Camera-type eye (tissue), 1 donor: ENCODE measurements at places on chromosomes 2 and 18. TPM values are rescaled to one million over a fixed set of nuclear protein-coding genes. Genes with fewer than 3 reads are reported as not detected.

Gene NOSTRIN
- 8.8 TPM for total RNA-seq

Gene DNER
- total RNA-seq, result 83.2 TPM

Gene ASXL3
- total RNA-seq, result 30.6 TPM

Gene ADD2
- total RNA-seq, result 64.5 TPM

Gene GALNT13
- 82.7 TPM for total RNA-seq

Gene NEUROD1
- 188 TPM for total RNA-seq

Gene TEKT4
- total RNA-seq, result 0.22 TPM

Gene ANKRD62
- not detected for total RNA-seq

Gene MOGAT1
- not detected for total RNA-seq

Gene ICA1L
- total RNA-seq, result 44.2 TPM

Gene RTP5
- not detected for total RNA-seq

Gene ANKRD23
- 24.0 TPM for total RNA-seq

Gene MRPS5
- 56.2 TPM for total RNA-seq

Gene TEX44
- total RNA-seq, result not detected

Gene CRYGC
- total RNA-seq, result 1,741 TPM

Gene ST8SIA3
- 5.5 TPM for total RNA-seq
